Fibroblast of skin of abdomen (primary cell): ENCODE measurements at places on chromosomes 4 and X.

DNA sequence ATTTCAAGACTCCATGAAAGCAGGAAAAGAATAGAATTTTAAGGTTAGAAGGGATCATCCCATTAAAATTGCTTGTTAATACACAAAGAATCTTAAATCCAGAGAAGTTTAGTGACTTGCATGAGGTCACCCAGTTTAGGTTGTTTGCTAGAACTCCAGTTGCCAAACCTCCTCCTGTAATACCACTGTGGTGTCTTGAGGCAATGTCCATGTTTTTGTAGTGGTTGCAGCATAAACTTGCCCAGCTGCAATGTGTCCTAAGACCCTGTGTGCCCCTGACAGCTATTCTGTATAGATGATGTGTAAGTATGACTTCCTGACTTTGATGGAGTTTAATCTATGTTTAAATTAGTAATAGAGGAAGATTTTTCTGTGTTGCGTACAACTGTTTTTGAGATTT is 6.3 kb downstream of the SFRP2 start:
- no peak for DNase-seq

GRCh38 chrX:108310506-108310905 is 127.7 kb downstream of the COL4A6 start:
- DNase-seq: no peak

DNA sequence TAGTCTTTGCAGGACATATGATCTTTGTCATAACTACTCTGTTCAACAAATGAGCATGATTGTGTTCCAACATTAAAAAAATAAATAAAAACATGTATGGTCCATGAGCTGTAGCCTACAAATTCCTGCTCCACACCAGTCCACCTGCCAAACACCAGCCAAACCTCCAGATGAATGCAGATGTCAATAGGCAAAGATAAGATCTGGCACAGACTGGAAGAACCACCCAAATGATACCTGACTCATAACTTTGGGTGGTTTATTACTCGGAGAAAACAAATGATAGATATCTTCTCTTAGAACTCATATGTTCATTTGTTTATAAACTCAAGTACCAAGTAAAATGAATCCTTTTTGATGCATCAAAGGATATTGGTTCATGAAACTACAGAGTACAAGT is 425.1 kb downstream of the GBA3 start:
- no peak for DNase-seq

DNA sequence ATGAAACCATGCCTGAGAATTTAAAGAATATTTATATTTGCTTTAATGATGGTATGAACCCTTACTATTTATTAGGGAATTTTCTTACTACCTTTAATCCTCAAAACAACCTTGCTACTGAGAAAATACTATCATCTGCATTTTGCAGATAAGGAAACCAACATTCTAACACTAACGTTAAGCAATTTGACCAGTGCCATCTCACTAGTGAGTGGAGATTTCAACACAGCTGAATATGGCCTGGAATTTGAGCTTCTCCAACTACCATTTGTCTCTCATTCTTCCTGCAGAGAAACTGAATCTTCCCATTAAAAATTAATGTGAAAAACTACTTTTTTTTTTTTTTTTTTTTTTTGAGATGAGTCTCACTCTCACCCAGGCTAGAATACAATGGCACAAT is 380.9 kb upstream of the SMIM31 start:
- no peak for DNase-seq

GRCh38 chr4:53626491-53626890 is 35.2 kb upstream of the LNX1 start:
- peak; percentile 40 for DNase-seq
